ENCODE measurements at places on chromosomes 12 and 14.

DNA sequence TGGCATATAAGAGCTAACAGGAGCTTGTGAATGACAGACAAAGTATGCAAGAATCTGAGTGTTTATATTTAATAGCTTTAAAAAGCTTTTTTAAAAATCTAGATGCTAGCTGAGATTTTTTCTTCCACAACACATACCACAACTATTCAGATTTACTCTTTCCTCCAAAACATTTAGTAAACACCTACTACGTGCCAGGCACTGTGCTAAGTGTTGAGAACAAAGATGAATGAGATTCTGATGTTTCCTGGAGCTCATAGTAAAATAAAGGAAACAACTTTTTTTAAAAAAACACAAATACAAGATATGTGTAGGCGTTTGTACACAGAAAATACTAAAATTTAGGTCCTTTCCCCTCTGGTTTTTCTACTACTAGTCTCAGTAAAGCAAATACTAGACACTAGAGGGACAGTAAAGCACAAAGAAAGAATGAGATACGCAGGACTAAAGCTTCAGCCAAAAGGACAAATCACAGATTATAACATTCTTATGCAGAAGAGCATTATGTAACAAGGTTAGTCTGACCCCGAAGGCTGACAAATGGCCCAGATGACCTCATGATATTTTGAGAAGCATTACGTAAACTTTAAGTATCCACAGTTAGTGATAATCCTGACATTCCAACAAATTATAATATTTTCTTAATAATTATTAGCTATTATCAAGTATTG is 78.6 kb upstream of the PAWR start:
- DNase-seq = no peak

DNA sequence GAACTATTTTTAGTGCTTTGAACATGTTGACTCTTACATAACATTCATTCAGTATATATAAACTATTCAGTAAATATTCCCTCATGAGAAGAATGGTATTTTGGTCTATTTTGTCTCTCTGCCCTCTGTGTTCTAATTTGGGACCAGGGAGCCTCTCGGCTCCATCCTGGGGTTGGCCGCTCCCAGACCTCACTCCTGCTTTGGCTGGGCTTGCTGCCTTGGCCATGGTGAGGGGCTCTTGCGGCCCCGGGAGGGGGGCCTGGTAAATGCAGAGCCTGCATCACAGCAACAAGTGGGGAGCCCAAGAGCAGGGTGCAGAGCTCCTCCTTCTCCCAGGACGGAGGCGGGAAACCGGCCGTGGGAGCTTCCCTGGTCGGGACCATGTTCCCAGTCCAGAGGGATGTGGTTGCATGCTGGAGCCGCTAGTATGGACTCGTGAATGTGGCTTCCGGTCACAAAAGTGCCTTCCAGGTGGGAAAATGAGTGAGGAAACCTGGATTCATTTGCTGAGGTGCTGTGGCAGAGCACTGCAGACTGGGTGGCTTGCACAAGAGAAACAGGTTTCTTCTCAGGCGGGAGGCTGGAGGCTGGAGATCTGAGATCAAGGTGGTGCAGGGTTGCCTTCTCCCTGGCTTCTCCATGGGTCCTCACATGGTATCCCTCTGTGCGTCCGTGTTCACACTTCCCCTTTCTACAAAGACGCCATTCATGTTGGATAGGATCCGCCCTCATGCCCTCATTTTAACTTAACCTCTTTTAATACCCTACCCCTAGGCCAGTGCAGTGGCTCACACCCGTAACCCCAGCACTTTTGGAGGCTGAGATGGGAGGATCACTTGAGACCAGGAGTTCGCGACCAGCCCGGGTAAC is 250.2 kb downstream of the CACNA1C start:
- DNase-seq = no peak

DNA sequence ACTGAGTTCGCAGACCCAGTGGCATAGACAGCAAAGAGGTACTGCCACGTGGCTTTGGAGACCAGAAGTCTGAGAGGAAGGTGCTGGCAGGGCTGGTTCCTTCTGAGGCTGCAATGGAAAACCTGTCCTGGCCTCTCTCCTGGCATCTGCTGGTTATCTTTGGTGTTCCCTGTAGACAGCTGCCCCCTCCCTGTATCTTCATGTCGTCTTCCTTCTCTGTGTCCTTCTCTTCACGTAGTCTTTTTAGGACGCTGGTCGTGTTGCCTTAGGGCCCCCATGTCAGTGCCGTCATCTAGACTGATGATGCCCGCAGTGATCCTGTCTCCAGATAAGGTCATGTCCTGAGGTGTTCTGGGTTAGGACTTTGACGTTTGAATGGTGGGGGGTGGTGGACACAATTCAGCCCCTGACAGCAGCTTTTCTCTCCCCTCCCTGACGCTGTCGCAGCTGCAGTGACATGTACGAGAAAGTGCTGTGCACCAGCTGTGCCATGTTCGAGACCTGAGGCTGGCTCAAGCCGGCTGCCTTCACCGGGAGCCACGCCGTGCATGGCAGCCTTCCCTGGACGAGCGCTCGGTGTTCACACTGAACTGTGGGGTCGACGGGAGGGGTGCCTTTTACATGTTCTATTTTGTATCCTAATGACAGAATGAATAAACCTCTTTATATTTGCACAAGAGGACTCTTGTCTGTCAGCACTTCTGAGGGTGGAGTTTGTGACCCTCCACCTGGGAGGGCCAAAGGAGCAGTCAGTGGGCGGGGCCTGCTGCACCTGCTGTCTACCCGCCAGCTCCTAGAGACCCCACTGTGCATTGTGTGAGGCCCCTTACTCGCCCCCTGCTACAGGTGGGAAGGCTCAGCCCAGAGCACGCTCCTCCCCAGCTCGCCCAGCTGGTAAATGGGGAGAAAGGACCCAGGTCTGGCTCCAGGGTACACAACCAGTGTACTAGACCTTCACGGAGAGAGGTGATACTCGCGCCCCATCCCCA is 6.3 kb downstream of the SIVA1 start:
- DNase-seq = no peak

GRCh38 chr12:109651596-109651995 is 62.0 kb upstream of the FAM222A start:
- no peak for DNase-seq

GRCh38 chr14:78535041-78535440 is 364.9 kb downstream of the NRXN3 start:
- DNase-seq = no peak

- no peak for DNase-seq
Observed at GRCh38 chr12:124763594-124763979, 100.1 kb downstream of the SCARB1 start.

DNA sequence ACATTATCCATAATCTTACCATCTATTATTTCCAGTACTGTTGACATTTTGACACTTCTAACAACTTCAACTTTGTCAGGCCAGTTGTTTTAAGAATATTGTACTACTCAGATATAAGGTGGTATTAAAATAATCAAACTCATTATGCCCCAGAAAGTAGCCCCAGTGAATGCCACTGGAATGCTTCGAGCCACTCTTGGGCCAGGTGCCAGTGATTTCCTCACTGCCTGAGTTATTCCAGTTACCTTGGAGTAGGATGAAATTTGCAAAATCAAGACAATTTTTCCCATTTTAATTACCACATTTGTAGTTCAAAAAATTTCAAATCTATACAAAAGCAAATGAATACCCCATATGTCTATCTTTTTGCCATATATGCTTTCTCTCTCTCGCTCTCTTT is 9.2 kb downstream of the CIPC start:
- DNase-seq = no peak

GRCh38 chr12:121259074-121259473 is 37.4 kb downstream of the CAMKK2 start:
- no peak for DNase-seq

- no peak for DNase-seq
Observed at GRCh38 chr12:67852701-67853100, 136.5 kb upstream of the IFNG-AS1 start.

DNA sequence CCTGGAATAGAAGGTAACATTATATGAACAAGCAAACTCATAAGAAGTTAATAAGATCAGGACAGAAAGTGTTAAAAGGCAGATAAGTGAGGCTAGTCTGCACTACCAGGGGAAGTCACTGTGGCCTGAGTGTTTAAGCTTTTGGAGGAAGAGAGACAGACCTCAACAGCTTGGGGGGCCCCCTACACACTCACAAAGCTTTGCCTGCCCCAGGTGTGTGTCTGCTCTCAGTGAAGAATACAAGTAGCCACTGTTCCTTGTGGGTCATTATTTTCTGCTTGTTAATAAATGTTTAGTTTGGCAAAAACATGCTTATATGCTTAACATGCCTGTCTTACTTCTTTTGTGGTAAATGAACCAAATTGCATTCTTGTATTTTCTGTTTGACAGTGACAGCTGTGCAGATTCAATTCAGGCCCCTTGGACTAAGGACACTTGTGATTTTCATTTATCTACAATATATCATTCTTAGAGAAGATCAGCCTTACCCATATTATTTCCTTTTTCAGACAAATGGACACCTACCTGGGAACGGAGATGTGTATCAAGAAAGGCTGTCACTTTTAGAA is 50.7 kb upstream of the C12orf71 start:
- DNase-seq = no peak

GRCh38 chr12:3116106-3116844 is 39.1 kb downstream of the TSPAN9 start:
- no peak for DNase-seq

- no peak for DNase-seq
Observed at GRCh38 chr12:62214846-62215245, 45.4 kb upstream of the USP15 start.

GRCh38 chr12:130622803-130623202 is 93.3 kb downstream of the RIMBP2 start:
- DNase-seq = no peak

GRCh38 chr12:59843260-59843843 is 247.5 kb downstream of the SLC16A7 start:
- no peak for DNase-seq

All from naive thymus-derived CD8-positive, alpha-beta T cell (primary cell).